ENCODE measurements at places on chromosomes 11 and 22.

- no peak for DNase-seq
Observed at GRCh38 chr11:116078101-116078591, 573.9 kb upstream of the CADM1 start.

DNA sequence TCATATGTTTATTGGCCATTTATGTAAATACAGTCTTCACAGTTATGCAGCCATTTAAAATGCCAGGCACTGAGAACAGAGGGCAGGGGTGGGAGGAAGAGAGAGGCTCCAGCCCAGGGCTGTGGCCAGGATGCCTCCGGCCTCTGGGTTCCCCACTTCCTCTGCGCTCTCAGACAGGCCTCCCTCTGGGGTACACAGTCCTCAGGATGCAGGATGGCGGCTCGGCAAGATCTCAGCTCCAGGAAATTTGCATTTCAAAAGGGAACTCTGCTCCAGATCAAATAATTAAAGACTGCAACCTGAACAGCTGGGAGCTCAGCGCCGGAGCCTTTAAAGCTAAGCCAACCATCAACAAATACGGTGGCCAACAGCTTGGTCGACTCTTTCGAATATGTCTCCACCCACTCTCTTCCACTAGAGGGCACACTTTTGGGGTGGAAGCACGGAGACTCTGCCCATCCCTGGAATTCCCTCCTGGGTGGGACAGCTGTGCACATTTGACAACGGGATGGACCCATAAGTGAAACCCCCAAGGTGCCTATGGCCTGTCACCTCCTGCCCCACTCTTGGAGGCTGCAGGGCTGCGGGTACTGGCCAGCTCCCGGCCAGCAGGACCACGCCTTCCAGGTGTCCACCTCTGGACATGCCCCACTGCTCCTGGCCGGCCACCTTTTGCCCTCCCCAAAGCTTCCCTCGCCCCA, 1044.7 kb downstream of the BRD1 start:
- no peak for DNase-seq

- no peak for DNase-seq
Observed at GRCh38 chr11:128156486-128156885, 430.9 kb downstream of the ETS1 start.

GRCh38 chr11:114053406-114053805, 6.1 kb upstream of the ZBTB16 start:
- no peak for DNase-seq

- DNase-seq = peak; percentile 81
Observed at GRCh38 chr22:32204040-32204855, 625 bp downstream of the RFPL2 start.

DNA sequence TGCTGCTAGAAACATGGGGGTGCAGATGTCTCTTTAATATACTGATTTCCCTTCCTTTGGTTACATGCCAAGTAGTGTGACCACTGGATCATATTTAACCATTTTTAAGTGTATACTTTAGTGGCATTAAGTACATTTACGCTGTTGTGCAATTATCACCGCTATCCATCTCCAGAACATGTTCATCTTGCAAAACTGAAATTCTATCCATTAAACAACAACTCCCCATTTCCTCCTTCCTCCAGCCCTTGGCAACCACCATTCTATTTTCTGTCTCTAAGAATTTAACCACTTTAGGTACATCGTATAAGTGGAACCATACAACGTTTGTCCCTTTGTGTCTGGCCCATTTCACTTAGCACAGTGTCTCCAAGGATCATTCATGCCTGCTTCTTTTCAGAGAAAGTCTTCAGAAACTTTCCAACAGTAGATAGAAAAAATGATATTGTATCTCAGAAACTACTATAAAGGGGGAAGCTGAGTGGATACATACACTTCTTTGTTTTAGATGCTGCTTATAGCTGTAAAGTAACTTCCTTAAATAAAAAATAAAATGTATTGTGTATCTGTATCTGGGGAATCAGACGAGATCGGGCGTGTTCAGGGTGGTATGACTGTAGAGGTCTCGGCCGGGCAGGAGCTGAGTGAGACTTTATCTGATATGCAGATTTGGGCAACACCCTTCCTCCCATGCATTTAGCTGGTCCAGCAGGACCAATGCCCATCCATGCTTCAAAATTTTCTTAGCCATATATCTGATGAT, 44.6 kb upstream of the ZBED5 start:
- DNase-seq = peak; percentile 12

GRCh38 chr22:38187413-38188212, 6.0 kb upstream of the PLA2G6 start:
- DNase-seq = peak; percentile 73

- DNase-seq = no peak
Observed at GRCh38 chr11:64996327-64996709, 453 bp downstream of the BATF2 start.

DNA sequence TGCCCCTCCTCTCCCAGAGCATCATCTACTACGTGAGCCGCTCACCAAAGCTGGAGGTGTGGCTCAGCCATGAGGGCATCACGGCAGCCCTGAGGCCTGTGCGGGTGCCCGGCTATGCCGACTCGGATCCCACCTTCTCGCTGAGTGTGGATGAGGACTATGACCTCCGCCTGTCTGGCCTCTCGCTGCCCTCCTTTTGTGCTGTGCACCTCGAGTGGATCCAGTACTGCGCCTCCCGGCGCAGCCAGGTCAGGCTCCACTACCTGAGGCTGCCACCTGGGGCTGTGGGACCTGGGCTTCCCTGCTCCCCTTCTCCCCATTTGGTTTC, 3.8 kb upstream of the SIPA1 start:
- no peak for DNase-seq

GRCh38 chr11:125140233-125140632, 24.3 kb upstream of the PKNOX2 start:
- DNase-seq = no peak

- no peak for DNase-seq
Observed at GRCh38 chr11:106442032-106442431, 364.6 kb downstream of the AASDHPPT start.

- no peak for DNase-seq
Observed at GRCh38 chr11:111305876-111306275, 7.5 kb downstream of the POU2AF3 start.

GRCh38 chr11:18563090-18563730, 25.3 kb downstream of the UEVLD start:
- no peak for DNase-seq

DNA sequence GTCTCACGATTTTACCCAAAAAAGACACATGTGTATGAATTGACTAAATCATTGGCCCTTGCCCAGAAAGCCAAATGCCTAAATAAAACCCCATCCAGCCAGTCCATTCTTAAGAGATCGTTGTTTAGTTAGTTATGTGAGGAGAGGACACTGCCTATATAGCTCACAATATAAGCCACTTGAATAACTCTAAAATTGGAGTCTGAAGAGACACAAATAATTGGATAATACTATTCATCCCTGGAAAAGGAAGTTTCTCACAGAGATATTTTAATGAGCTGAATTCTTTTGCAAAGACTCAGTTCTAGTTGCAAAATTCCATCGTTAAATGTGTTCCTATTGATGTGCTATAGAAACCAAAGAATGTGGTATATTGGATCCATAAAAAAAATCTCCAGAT, 176.7 kb downstream of the SOX6 start:
- no peak for DNase-seq

GRCh38 chr11:69483691-69484426, 2.4 kb downstream of the LINC01488 start:
- no peak for DNase-seq

GRCh38 chr11:5937868-5938602, 4.0 kb upstream of the OR56A3 start:
- DNase-seq = peak; percentile 43

DNA sequence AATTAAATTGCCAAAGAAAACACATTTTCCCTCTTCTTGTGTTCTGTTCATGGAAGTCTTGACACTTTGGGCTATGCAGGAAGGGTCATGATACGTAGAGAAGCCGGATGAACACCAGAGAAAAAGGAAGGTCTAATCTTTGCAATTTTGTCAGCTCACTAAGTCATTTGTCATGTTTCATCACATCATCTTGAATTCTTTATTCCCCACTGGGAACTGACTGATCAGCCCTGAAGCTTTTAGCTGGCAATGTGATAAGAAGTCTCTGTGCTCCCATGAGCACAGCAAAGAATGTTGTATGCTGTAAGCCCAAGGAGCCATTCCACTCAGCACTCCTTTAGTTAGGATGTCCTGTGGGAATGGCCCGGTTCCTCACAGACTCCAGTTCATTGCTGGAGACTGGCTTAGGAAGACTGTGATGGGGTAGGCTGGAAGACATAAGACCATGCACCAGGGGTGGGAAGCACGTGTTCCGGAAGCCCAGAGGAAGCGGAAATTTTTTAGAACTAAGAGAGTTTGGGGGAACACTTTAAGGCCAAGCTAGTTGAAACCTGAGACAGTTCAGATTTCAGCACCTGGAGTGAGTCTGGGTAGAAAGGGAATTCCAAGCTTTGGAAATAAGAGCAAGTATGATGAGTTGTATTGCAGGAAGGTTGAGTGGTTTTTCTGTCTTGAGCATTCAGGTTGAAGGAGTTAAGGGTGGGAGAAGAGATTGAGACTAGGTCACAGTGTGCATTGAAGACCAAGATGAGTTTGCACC, 306.7 kb upstream of the MTNR1B start:
- no peak for DNase-seq

GRCh38 chr22:31846161-31847115, 92.6 kb downstream of the DEPDC5 start:
- DNase-seq = no peak

- no peak for DNase-seq
Observed at GRCh38 chr22:35605369-35605680, 11.8 kb downstream of the MB start.

DNA sequence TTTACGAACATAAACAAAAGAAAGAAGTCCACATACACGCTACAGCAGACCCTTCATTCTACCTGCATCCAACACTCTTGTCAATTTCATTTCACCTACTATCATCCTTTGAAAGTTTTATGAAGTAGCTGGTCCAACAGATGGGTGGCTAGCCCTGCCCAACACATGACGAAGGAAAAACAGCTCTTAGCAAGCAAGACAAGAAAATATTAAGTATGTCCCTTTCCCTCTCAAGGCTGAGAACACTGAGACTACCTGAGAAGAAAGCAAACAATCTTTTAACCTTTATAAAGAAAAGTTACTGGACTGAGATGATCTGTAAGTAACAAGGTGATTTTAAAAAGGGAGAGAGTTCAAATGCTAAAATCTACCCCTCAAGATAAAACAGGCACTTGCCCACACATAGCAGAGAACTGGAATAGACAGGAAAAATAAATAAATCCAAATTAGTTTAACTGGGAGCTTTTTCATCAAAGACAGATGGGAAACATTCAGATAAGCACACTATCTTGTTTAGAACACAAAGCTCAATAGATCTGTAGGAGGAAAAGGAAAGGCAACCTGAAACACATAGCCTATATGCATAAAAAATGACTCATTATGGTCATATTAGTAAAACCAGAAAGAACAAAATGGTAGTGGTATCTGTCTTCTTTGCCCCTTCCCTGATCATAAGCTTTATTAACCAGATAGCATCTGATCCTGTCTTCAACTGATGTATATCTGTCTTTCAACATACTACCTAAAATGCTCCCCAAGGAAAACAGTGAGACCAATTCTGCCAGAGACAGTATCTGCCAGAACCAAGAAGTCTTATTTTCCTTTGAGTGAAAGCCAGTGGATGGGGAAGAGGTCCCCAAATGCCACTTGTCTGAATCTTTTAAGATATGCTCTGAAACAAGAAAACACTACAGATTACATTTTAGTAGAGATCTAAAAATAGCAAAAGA, 104.3 kb downstream of the MRTFA start:
- no peak for DNase-seq

GRCh38 chr11:6637871-6638270, 17.7 kb downstream of the DCHS1 start:
- no peak for DNase-seq

DNA sequence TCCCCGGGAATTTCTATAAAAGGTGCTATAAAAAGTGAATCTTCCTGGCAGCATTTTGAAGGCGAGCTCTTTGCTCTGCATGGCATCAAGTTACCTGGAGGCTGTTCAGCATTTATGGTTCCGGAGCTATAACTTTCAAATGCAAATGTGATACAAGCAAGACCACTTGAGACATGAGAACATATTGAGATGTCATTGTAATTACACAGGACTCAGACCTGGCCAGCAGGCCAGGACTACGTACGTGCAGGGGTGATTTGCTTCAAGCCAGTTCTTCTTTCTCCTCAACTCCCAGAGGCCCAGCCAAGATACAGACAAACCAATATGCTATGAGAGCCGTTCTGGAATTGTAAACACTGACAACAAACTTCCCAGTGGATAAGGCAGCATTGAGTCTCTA, 227.4 kb upstream of the FAT3 start:
- no peak for DNase-seq

DNA sequence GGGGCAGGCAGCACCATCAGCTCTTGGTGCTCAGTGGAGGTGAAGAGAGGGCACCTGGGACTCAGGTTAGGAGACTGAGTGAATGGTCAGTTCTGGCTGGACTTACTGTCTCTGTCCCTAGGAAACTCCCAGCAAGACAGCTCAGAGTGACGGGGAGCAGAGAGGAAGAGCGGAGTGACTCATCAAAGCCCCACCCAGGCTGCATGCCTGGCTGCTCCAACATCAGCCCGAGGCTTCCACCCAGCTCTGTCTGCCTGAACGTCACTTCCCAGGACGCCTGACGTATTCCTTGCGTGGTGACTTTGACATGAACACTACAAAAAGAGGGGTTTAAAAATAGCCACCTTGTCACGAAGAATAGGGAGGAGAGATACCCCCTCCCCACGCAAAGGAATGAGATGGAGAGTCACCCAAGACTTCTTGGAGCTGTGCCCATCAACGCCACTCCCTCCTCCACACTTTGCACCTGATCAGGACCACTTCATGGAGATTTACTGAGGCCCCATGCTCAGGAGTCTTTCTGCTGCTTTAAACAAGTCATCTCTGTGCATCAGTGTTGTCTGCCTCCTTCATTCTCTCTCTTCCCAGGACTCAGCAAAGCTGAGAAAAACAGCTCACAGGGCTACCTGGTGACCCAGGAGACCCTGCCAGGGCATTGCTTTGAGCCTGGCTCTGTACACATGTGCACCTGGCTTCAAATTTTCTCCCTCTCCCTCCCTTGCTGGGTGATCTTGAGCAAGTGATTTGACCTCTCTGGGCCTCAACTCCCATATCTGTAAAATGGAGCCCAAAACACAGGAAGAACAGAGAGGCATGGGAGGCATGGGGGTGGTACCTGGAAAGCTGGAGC, 83.1 kb downstream of the MN1 start:
- no peak for DNase-seq

DNA sequence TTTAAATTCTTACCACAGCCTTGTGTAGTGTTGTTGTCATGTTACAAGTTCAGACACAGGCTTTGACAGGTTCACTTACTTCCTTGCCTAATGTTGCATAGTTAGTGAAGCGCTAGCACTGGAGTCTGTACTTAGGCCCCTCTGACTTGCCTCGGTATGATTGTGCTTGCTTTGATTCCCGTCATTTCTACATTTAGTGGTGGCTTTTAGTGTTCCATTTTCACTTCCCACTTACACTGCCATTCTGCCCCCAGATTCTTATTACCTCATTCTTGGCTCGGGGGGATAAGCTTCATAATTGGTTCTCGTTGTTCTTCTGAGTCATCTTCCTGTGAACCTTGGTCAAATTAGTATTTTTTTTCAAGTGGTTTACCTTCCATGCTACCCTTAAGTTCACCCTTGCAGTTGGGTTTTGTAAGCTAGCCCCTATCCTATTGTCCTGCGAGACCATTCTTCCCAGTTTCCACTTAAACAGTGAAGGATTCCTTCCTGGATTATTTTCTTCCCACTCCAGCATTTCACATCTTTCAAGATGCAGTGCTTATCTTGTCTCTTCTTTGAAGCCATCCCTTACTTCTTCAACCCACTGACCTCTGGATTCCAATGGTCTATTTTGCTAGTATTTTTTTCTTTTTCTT, 68.7 kb downstream of the DDX10 start:
- DNase-seq = no peak
